Naive thymus-derived CD8-positive, alpha-beta T cell (primary cell): ENCODE measurements at places on chromosomes 4 and X.

DNA sequence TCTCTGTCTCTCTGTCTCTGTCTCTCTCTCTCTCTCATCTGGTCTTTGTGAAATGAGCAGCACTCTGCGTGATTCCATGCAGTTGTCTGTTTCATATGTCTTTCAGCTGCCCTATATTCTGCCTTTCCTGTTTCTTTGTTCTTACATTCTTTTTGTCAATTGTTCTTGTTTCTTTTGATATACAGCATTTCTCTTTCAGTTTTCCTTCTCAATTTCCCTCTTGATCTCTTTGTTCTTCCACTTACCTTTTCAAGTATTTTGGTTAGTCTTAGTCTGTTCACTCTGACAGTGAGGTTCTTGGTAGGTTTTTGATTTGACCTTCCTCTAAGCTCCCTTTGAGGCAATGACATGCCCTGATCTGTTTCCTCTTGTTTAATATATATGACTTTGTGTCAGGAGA is 20.4 kb downstream of the ZNF157 start:
- H3K27me3 ChIP-seq, result no peaks in the 10 kb centered on the region
- peak overlapping the region; percentile 54 for H3K4me3 ChIP-seq
- peak overlapping the region; percentile 46 for H3K27ac ChIP-seq
- peaks cover 7% of the 10 kb centered on the region for H3K4me1 ChIP-seq
- peak; percentile 16 for DNase-seq

DNA sequence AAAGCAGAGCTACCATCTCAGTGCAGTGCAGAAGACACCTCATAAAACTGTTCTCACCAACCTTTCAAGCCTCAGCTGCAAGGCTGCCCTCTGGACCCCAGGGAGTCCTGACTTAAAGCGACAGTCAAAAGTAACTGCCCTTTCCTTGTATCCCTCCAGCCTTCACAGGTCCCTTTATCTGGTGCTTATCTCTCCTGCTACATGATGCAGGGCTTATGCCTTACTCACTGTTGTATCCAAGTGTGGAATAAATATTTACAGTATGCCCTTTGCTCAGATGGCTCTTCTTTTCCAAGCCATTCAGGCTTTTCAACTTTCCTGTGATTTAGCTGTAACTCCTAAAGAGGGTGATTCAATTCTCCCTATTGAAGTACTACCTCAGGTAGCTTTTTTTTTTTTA is 92.6 kb downstream of the KDR start:
- H3K27ac ChIP-seq, result no peak overlapping the region
- H3K4me1 ChIP-seq, result no peaks in the 10 kb centered on the region
- H3K4me3 ChIP-seq, result no peak overlapping the region
- DNase-seq, result no peak
- H3K36me3 ChIP-seq, result no peaks in the 10 kb centered on the region
- H3K27me3 ChIP-seq, result peaks cover 3% of the 10 kb centered on the region

GRCh38 chr4:124684301-124684700 is 28.2 kb downstream of the ANKRD50 start:
- no peaks in the 10 kb centered on the region for H3K4me1 ChIP-seq
- no peaks in the 10 kb centered on the region for H3K36me3 ChIP-seq
- H3K27ac ChIP-seq, result no peak overlapping the region
- no peaks in the 10 kb centered on the region for H3K27me3 ChIP-seq
- no peak overlapping the region for H3K4me3 ChIP-seq
- no peak for DNase-seq

DNA sequence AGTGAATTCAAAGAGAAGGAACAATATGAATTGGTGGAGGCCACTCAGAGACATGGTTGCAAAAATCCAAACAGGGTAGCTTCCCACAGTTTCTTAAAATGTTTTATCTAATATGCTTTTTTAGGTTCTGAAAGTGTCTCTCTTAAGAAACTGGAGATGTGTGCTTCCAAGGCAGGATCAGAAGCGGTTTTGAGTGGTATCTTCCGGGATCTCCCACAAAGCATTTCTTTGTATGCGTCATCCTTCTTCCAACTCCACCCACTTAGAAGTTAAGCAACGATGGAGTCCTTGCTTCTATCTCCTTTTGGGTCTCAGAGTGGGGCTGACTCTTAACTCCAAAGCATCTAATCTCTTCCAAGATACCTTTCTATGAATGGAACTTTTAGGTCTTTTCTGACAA is 196.7 kb downstream of the MID1 start:
- no peak for DNase-seq
- H3K36me3 ChIP-seq, result no peaks in the 10 kb centered on the region
- no peak overlapping the region for H3K27ac ChIP-seq
- no peaks in the 10 kb centered on the region for H3K27me3 ChIP-seq
- H3K4me1 ChIP-seq, result no peaks in the 10 kb centered on the region

DNA sequence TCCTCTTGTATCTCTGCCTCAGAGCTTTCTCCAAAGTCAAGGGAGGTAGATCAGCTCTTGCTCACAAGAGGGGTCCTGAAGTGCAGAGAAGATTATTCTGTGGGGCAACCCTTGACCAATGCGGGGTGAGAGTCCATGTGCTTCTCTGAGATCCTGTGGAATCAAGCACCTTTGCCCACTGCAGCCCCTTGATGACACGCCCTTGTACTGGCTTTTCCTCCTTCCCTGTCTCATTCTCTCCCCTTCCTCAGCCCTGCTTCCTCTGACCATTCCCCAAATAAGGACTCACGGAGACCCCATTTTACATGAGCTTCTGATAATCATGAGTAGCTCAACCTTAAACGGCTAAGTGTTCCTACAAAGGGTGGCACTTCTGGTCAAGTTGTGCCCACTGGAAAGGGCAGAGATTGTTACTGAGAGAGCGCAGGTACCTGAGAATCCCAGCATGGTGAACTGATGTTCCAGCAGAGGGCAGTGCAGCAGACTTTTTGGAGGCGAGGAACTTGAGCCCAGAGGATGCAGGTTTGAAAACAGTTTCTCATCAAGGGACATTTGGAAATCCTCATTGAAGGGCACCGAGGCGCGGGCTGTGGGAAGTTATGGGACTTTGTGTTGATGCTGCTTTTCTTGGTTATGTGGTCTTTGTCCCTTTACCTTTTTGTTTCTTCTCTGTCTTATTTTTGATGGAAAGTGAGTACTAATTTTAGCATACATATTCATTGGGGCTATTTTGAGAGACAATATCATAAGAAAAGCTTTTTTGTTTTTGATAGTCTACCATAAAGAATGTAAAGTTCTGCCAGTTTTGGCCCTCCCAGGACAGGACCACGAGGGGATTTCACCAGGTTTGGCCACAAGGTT is 201.3 kb downstream of the RBM46 start:
- H3K27me3 ChIP-seq, result no peaks in the 10 kb centered on the region
- H3K27ac ChIP-seq, result no peak overlapping the region
- H3K36me3 ChIP-seq, result no peaks in the 10 kb centered on the region
- no peaks in the 10 kb centered on the region for H3K4me1 ChIP-seq
- no peak overlapping the region for H3K4me3 ChIP-seq

DNA sequence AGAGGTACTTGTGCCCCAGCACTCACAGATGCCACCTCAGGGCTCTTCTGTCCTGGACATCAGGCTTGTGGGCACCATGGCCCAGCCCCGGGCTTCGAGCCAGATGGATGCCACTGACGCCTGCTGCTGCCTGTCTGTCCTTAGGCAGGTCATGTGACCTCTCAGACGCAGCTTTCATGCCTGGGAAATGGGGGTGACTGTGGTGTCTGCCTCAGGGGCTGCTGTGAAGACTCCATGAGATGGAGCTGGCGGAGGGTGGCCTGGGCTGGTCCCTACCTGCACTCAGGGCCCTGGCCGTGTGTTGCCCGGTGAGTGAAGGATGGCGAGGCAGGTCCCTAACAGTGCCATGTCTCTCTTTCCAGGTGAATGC is 6.5 kb downstream of the CPZ start:
- no peak overlapping the region for H3K27ac ChIP-seq
- no peaks in the 10 kb centered on the region for H3K4me1 ChIP-seq
- no peak overlapping the region for H3K4me3 ChIP-seq
- H3K27me3 ChIP-seq, result peaks cover 5% of the 10 kb centered on the region
- no peak for DNase-seq

DNA sequence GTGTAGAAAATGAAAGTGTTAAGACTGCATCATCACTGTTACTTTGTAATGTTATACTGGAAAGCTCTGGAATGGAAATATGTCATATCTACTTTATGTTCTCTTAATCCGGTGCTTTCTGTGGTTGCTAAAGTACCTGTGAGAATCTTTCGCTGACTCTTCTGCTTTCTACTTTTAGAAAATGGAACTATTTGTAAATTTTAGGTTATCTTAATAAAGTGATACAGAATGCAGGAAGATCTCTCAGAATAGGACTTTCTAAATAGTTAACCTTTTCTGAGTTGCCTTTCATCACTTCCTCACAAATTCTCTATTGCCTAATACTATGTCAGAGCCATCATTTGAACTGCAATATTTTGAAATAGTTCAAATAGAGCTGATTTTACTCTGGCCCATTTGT is 69.3 kb downstream of the BMP2K start:
- no peak overlapping the region for H3K4me3 ChIP-seq
- no peaks in the 10 kb centered on the region for H3K27me3 ChIP-seq
- no peak overlapping the region for H3K27ac ChIP-seq
- no peak for DNase-seq

- no peaks in the 10 kb centered on the region for H3K36me3 ChIP-seq
- H3K4me3 ChIP-seq, result no peak overlapping the region
- no peak for DNase-seq
These were observed 613.1 kb upstream of the HS3ST1 start for GRCh38 chr4:12041828-12042227.

DNA sequence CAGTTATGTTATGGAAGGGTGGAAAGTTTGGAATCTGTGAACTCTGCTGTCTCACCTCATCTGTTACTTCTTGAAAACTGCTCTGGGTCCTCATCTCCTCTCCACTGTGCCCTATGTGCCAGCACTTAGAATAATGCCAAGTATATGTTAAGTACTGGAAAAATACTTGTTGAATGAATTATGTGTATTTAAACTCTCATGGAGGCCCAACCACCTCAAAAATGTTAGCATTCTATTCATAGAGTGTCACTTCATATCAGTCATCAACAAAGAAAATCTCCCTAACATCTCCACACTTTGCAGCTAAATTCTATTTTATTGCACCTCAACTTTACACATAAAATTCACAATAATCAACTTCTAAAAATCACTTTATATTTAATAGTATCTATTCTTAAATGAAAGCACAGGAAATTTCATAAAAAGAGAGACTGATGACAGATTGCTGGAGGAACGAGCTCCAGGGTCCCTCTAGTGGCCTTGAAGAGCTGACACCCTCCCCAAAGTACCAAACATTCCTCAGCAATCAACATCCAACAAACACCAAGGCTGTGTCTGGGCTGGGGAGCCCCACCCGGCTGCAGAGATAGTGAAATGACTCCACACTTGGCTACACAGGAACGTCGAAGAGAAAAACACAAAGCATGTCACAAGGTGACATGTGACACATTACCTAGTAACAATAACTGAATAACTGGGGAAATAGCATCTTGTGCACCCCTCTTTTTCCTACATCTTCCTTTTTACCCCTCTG is 45.8 kb downstream of the SLC39A8 start:
- no peak overlapping the region for H3K4me3 ChIP-seq
- H3K4me1 ChIP-seq, result peaks cover 1% of the 10 kb centered on the region
- DNase-seq, result peak; percentile 2

GRCh38 chr4:39574946-39575345 is 47.7 kb upstream of the UGDH start:
- no peak for DNase-seq
- H3K36me3 ChIP-seq, result no peaks in the 10 kb centered on the region
- no peaks in the 10 kb centered on the region for H3K4me1 ChIP-seq
- H3K4me3 ChIP-seq, result no peak overlapping the region

DNA sequence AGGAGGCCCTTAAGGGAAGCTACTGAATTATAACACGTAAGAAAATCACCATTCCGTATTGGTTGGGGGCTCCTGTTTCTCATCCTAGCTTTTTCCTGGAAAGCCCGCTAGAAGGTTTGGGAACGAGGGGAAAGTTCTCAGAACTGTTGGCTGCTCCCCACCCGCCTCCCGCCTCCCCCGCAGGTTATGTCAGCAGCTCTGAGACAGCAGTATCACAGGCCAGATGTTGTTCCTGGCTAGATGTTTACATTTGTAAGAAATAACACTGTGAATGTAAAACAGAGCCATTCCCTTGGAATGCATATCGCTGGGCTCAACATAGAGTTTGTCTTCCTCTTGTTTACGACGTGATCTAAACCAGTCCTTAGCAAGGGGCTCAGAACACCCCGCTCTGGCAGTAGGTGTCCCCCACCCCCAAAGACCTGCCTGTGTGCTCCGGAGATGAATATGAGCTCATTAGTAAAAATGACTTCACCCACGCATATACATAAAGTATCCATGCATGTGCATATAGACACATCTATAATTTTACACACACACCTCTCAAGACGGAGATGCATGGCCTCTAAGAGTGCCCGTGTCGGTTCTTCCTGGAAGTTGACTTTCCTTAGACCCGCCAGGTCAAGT is 6.9 kb upstream of the MSANTD1 start:
- no peak overlapping the region for H3K27ac ChIP-seq
- H3K4me3 ChIP-seq, result no peak overlapping the region
- no peak for DNase-seq
- peaks cover 12% of the 10 kb centered on the region for H3K4me1 ChIP-seq
- H3K36me3 ChIP-seq, result peaks cover 38% of the 10 kb centered on the region

- H3K36me3 ChIP-seq, result no peaks in the 10 kb centered on the region
- no peaks in the 10 kb centered on the region for H3K27me3 ChIP-seq
- no peak overlapping the region for H3K4me3 ChIP-seq
- H3K4me1 ChIP-seq, result no peaks in the 10 kb centered on the region
These were observed 224.3 kb downstream of the DCLK2 start for GRCh38 chr4:150302553-150302952.

DNA sequence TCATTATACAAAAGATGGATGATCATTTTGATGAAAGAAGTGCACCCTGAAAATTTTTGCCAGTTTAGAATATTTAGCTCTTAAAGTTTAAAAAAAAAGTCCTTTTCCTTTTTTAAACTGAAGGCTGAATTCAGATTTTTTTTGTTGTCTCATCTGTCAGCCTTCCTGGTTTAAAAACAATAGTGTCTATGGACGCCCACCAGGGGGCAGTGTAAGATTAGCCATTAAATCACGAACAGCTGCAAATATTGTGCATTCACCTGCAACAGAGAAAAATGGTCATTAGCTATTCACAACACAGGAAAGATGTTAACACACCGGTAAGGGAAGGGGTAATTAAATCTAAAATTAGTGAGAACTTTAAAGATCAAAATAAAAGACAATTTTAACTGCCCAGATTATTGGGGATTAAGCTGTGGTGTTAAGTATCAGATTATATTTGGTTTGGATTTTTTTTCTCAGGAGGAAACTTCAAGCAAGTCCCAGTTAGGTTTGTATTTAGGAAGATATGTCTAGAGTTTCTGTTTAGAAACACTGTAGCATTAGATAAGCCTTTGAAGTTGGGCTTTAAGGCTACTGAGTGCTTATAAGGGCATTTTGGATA is 4.4 kb upstream of the CXorf38 start:
- no peak overlapping the region for H3K4me3 ChIP-seq
- DNase-seq, result peak; percentile 51
- peak overlapping the region; percentile 17 for H3K27ac ChIP-seq
- H3K36me3 ChIP-seq, result peaks cover 1% of the 10 kb centered on the region

- no peak overlapping the region for H3K27ac ChIP-seq
- H3K4me1 ChIP-seq, result peaks cover 21% of the 10 kb centered on the region
- H3K27me3 ChIP-seq, result peaks cover 54% of the 10 kb centered on the region
- H3K36me3 ChIP-seq, result peaks cover 4% of the 10 kb centered on the region
- H3K4me3 ChIP-seq, result peak overlapping the region; percentile 61
These were observed 1.3 kb downstream of the PARM1 start for GRCh38 chr4:74934016-74934831.
